ENCODE measurements at places on chromosomes 5 and 9.

- DNase-seq, result no peak
Measured at GRCh38 chr5:4245076-4245475, 649.4 kb downstream of the IRX1 start.

- no peak for DNase-seq
Measured at GRCh38 chr5:73946278-73946677, 320.3 kb downstream of the ARHGEF28 start.

DNA sequence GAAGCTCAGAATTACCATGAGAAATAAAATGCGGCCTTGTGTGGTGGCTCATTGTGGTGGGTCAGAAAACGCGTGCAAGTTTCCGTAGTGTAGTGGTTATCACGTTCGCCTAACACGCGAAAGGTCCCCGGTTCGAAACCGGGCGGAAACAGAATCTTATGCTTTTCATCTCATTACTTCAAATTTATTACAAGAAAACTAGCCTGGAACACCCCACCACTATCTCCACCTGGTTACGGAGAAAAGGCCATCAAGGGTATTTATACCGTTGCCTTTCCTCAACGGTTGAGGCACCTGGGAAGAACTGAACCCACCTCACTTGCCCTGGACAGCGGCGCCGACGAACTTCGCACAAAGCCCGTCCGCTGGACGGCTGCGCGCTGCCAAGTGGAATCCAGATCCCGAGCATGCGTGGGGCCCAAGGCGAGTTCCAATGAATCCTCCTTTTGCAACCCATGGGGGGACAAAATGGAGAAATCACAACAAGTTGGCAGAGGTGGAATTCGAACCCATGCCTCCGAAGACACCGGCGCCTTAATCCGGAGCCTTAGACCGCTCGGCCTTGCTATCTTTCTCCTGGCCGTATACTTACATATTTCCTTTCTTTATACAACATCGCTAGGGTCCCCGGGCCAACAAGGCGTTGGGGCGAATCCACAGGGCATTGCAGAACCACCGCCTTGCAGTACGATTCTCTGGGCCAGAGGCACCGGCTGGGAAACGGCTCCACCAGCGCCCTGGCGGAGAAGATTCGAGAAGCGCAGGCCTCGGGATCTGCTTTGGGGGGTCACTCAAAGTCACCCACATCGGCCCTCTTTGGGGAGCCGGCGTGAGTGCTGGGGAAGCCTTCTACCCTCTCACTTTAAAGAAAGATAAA is 16.9 kb downstream of the OR2V2 start:
- no peak for DNase-seq

- no peak for DNase-seq
Measured at GRCh38 chr5:142896325-142897007, 126.3 kb downstream of the ARHGAP26 start.

DNA sequence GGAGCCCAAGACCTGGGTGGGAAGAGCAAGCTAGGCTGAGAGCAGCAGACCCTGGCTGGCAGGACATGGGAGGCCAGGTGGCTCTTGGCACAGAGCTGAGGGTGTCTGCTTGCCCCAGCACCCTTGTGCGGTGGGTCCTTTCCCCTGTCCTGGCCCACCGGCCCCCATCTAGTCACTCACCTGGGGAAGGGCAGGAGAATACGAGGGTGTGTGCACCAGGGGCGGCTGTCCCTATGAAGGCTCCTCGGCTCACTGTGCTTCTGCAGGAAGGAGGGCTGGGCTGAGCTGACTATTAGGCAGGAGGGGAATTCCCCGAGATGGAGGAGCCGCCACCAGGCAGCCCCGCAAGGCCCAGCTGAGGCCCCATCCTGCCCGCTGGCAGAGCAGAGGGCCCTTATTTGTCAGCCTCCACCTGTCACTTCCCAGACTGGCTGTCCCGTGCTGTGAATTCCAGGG is 6.1 kb upstream of the TNIP1 start:
- DNase-seq, result peak; percentile 48

GRCh38 chr9:134217431-134218210 is 53.3 kb upstream of the RNU6ATAC start:
- no peak for DNase-seq

- no peak for DNase-seq
Measured at GRCh38 chr5:158265931-158266700, 407.2 kb upstream of the CLINT1 start.

DNA sequence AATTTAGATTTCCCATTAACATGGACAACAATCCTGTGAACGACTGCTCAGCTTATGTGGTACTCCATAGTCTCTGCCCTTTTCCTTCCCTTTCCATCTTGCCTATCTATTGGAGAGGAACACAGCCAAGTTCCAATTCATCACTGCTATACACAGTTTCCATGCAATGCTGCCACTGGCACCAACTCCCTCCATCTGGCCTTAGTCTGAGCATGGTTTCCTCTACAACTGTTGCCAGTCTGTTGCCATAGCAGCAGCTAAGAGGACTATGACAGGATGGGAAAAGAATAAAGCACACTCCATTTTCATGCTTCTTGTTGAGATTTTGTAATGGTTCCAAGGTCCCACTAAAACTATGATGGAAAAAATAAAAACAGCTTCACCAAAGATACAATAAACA is 189.0 kb downstream of the HCN1 start:
- DNase-seq, result no peak

DNA sequence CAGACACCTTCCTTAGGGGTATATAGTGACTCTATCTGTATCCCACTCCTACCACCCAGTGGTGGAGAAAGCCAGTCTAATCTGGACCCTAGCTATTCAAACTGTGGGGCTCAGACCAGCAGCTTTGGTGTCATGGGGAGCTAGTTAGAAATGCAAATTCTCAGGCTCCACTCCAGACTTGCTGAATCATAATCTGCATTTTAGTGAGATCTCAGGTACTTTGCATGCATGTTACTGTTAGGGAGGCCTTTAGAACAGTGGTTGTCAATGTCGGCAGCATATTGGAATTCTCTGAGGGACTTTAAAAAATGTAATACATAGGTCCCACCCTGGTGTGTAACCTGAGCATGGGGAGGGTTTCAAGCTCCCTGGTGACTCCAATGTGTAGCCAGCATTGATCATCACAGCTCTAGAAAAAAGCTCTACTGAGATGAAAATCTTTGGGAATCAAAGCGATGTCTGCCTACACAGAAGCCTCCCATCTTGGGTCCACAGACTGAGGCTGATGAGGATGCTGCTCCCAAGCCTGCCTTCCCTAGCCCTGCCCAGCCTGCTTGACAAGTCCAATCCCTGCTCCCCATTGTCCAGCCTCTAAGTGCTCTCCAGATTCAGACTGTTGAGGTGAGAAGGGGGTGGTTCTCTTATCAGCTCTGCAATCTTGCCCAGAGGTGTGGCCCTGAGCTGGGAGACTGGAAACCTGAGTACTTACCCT is 11.9 kb upstream of the GM2A start:
- no peak for DNase-seq

GRCh38 chr9:121269642-121270254 is 1.8 kb downstream of the GSN start:
- no peak for DNase-seq
